ENCODE measurements at places on chromosomes 5 and 9.

GRCh38 chr9:1100945-1101344 lies 50.8 kb downstream of the DMRT2 start:
- DNase-seq = no peak

GRCh38 chr5:146342882-146343865 lies 4.5 kb downstream of the POU4F3 start:
- no peak for DNase-seq

DNA sequence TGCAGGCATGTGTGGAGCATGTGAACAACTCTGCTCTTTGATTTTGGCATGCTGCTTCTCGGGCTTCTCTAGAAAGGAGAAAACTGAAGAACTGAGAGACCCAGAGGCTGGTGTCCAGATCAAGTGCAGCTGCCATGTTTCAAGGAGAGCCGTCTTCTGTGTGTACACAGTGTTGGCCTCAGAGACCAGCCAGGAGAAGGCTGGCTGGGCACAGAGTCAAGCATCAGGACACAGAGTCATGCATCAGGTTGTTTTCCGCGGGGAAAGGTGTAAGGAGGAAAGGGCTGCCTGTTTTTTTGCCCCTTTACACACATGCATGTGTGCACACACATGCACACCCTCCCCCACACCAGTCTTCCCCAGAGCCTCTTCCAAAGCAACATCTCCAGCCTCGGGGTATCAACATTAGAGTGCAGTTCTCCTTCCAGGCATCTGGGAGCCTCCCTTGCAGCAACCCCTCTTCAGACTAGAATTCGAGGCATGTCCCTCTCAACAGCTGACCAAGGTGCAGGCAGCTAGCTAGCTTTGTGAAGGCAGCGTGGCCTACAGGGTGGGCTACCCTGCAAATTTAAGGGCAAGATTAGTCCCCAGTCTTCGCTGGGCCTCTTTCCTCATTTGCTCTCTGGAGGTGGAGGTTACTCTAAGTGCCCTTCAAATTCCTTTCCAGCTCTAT lies 180.9 kb downstream of the AOPEP start:
- DNase-seq = no peak

GRCh38 chr5:132476876-132477781 lies 13.4 kb downstream of the IRF1 start:
- no peak for DNase-seq

- DNase-seq = no peak
Measured at GRCh38 chr5:64822320-64822719, 53.6 kb downstream of the CWC27 start.

GRCh38 chr5:136080113-136080482 lies 51.3 kb downstream of the TGFBI start:
- no peak for DNase-seq

- DNase-seq = no peak
Measured at GRCh38 chr9:108316630-108317029, 539.2 kb downstream of the ACTL7B start.

- no peak for DNase-seq
Measured at GRCh38 chr5:39186722-39187539, 32.4 kb downstream of the FYB1 start.

DNA sequence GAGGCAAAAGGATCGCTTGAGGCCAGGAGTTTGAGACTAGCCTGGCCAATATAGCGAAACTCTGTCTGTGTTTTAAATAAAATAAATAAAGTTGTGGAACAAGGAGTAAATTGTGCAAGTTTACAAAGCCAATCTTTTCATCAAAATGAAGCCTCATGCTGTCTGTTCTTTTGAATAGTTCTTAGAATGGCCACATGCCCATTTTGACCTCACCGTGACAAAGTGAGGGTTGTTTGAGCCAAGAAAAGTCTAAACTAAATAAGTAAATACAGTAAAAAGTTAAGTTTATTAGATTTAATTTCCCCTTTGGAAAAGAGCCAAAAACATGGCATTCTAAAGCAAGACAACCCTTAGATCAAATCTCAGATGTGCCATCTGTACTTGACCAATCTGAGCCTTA lies 165.7 kb downstream of the NDUFS4 start:
- no peak for DNase-seq

- no peak for DNase-seq
Measured at GRCh38 chr9:98045234-98046179, 11.0 kb upstream of the NANS start.

DNA sequence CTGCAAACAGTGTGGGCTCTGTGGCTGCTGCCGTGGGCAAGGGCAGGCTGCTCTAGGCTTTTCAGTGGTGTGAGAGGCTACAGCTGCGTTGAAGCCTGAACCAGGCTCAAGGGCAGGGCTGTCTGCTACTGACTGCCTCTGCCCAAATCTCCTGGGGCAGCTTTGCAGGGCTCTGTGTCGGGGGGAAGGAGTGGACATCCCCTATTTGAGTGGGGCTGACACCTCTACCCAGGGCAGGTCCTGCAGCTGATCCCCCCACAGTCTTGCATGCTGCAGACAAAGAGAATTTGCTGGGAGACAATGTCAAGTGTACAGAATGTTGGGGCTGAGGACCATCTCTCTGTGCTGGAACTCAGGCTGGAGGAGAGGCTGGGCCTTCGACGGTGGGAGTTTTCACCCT lies 240.2 kb downstream of the PBX3 start:
- DNase-seq = no peak

- no peak for DNase-seq
Measured at GRCh38 chr5:82445726-82446335, 167.7 kb upstream of the RPS23 start.

GRCh38 chr5:168073311-168073710 lies 218.1 kb upstream of the WWC1 start:
- no peak for DNase-seq

GRCh38 chr5:55665065-55665464 lies 47.1 kb downstream of the SLC38A9 start:
- DNase-seq = no peak

DNA sequence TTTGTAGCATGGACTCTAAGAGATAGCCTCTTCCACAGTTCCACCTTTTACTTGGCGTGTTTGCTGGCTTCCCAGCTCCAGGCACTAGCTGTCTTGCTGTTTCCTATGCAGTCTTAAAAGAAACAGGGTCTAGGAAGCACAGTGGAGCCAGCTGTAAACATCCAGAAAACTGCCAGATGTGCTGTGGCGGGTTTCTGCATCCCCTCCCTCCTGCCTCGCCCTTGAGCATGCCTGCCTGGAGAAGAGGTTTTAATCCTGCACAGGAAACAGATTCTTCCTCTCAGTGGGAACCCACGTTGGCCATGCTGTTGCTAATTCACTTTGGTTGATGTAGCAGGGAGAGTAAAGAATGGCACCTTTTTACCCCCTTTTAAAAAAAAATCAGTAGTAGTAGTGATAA lies 121.3 kb downstream of the RPS23 start:
- no peak for DNase-seq

- no peak for DNase-seq
Measured at GRCh38 chr5:137617528-137618205, 118.2 kb downstream of the KLHL3 start.

- no peak for DNase-seq
Measured at GRCh38 chr5:147234239-147234824, 494 bp upstream of the STK32A start.

DNA sequence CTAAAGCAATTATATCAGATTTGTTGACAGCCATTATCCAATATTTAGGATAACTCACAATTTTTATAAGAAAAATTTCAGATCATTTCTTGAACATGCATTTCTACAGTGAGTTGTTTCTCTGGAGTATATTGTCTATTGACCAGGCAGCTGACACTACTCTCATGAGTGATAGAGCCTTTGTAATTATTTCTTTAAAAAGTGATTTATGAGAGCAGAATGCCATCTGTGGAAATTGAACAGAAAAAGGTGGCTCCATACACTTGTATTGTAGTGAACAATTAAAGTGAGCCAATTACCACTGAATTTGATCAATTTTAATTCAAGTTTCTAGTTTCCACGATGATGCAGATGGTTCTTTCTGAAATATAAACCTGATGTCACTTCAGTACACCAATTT lies 855.4 kb downstream of the TAF11L14 start:
- no peak for DNase-seq

GRCh38 chr9:99266255-99267023 lies 44.4 kb downstream of the SEC61B start:
- peak; percentile 19 for DNase-seq

DNA sequence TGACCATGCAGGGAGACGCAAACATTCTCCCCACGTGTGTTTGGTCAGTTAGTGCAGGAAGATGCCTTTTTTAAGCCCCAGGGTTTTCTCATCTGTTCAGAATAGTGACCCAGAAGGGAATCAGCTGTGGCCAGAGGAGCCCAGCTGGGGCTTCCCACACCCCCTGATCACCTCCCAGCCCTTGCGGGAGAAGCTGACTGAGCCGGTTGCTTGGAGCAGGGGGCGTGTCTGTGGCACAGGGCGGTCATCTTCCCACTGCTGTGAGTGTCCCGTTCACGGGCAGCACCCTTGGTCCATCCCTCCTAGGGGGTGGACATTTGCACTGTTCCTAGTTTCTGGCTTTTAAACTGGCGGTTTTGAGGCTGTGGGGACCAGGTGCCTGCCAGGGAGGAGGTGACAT lies 69.7 kb downstream of the NEK6 start:
- no peak for DNase-seq

- DNase-seq = no peak
Measured at GRCh38 chr5:120096413-120096812, 367.7 kb upstream of the PRR16 start.

DNA sequence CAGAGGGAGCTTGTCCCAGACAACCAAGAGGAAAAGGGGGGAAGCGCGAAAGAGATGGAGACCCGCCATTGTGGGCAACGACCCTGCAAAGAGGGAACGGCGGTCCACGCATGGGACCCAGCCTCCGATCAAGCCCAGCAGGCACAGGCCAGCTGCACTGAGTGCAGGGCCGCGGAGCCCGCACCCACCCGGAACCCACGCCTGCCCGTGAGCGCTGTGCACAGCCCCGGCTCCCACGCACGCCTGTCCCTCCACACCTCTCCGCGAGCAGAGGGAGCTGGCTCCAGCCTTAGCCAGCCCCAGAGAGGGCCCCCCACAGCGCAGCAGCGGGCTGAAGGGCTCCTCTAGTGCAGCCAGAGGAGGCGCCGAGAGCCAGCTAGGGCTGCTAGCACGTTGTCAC lies 416.5 kb downstream of the DMRTA1 start:
- no peak for DNase-seq

DNA sequence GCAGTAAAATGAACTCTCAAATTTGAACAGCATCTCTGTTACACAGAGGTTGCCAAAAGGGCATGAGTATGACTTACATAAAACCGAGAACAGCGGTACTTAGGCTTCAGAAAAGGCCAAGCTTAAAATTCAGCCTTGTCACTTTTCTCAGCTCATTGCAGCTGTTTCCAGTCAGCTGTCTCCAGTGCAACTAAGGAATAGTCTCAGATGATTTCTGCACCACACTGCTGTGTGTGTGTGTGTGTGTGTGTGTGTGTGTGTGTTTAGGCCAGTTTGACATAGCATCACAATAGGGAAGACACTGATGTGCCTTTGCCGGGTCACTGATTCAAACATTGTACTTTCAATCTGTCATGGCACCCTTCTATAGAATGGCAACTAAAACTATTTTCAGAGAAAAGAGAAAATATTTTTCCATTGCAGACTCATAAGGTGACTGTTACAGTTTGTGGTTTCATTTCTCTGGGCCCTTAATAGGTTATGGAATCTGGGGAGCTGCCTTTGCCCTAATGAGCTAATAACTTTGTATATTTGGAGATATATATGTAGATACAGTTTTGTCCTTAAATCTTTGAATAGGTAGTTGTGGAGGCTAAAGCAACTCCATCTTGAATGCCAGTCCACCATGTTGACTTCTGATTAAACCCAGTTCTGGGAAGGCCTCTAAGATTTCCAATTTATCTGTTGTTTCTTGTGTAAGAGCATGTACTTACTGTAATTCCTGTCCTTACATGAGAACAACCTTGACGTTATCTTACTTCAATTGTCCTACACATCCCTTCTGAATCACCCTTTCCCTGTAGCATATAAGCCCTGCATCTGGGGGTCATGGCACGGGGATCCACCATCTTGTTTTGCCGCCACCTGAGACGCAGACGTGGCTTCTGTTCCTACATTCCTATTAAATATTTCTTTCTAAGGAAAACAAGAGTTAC lies 4.5 kb downstream of the LSM11 start:
- no peak for DNase-seq

- DNase-seq = no peak
Measured at GRCh38 chr9:91174772-91175171, 186.9 kb downstream of the AUH start.

- no peak for DNase-seq
Measured at GRCh38 chr5:17426104-17426749, 71.8 kb upstream of the TAF11L2 start.

- DNase-seq = no peak
Measured at GRCh38 chr5:43021151-43021550, 19.0 kb downstream of the ANXA2R start.

GRCh38 chr5:127335381-127335780 lies 44.8 kb downstream of the MEGF10 start:
- DNase-seq = no peak

- DNase-seq = no peak
Measured at GRCh38 chr5:6348476-6349000, 29.8 kb downstream of the MED10 start.

DNA sequence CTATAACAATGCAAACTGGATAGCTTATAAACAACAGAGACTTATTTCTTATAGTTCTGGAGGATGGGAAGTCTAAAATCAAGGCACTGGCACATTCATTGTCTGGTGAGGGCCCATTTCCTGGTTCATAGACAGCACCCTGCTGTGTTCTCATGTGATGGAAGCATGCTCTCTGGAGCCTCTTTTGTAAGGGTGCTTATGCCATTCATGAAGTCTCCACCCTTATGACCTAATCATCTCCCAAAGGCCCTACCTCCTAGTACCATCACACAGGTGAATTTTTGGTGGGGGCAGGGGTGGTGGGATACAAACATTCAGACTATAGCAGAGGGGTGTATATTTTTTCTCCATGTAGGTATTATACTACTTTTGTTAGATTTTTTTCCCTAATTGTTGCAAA lies 92.4 kb downstream of the UNC13B start:
- no peak for DNase-seq

GRCh38 chr5:37721447-37721871 lies 118.4 kb downstream of the GDNF start:
- DNase-seq = no peak

DNA sequence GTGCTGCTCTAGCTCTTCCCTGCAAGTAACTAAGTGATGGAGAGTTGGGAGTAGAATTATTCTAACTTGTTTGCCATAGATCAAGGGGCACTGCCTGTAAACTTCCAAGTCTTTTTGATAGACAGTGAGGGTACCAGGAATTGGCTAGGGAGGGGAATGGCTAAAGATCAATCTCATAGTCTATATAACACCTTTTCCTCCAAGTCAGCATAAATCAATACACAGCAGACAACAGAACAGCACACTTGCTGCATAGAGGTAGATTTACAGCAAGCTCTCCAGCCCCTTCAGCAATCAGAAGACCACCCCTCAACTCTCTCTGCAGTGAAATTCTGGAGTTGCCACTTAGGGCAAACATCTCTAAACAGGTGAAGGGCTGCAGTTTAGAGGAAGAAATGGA lies 643.5 kb upstream of the KLF4 start:
- DNase-seq = no peak
